Activated CD8-positive, alpha-beta T cell treated with anti-CD3 and anti-CD28 coated beads for 36 hours (primary cell): ENCODE measurements at places on chromosomes 5 and 9. TPM values are rescaled to one million over a fixed set of nuclear protein-coding genes. Genes with fewer than 3 reads are reported as not detected.

The FOXB2 gene
- not detected for total RNA-seq

The GARIN3 gene
- 1.1 TPM for total RNA-seq

GRCh38 chr9:121325387-121325786, 44.7 kb downstream of the STOM start:
- DNase-seq, result no peak

GRCh38 chr5:156147261-156147943, 179.6 kb upstream of the SGCD start:
- no peak for DNase-seq

- no peak for DNase-seq
These were observed 8.4 kb downstream of the EEIG1 start for GRCh38 chr9:127972236-127972871.

DNA sequence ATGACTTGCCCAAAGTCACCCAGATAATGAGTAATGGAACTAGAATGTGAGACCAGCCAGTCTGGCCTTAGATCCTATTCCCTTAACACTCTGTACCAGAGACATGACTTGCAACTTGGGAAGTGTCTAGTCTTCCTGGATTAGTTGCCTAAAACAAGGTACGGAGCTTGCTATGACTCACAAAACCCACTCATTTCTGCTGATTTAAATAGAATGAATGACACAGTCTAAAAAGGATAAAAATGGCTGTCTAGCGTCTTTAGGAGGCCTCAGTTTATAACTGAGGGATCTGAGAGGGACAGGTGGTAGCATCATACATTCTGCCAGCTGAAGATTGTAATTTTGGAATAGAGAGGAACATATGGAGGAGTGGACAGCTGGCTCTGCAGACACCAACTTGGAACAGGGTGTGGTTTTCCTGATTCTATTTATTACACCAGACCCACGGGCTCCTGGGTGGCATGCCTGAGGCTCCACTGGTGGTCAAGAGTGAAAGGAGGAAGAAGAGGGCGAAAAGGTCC, 62.7 kb downstream of the ABLIM3 start:
- no peak for DNase-seq

- DNase-seq, result no peak
These were observed 383.8 kb upstream of the TUSC1 start for GRCh38 chr9:26061948-26062575.

The ANKHD1 gene
- total RNA-seq, result 99.3 TPM

- no peak for DNase-seq
These were observed 7.2 kb downstream of the PFN3 start for GRCh38 chr5:177393206-177393765.

The BTNL8 gene
- total RNA-seq, result not detected

GRCh38 chr9:37951671-37952449, 47.9 kb upstream of the SLC25A51 start:
- DNase-seq, result no peak

The PCDHB9 gene
- not detected for total RNA-seq

DNA sequence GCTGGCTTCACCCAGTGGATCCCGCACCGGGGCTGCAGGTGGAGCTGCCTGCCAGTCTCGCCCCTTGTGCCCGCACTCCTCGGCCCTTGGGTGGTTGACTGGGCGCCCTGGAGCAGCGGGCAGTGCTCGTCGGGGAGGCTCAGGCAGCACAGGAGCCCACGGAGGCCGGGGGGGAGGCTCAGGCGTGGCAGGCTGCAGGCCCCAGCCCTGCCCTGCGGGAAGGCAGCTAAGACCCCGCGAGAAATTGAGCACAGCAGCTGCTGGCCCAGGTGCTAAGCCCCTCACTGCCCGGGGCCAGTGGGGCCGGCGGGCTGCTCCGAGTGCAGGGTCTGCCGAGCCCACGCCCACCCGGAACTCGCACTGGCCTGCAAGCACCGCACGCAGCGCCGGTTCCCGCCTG, 3.7 kb upstream of the ADAMTS6 start:
- no peak for DNase-seq

- peak; percentile 18 for DNase-seq
These were observed 37.1 kb downstream of the VAV2 start for GRCh38 chr9:133954862-133955529.
